ENCODE measurements at places on chromosomes 2 and 18. TPM values are rescaled to one million over a fixed set of nuclear protein-coding genes. Genes with fewer than 3 reads are reported as not detected.

DNA sequence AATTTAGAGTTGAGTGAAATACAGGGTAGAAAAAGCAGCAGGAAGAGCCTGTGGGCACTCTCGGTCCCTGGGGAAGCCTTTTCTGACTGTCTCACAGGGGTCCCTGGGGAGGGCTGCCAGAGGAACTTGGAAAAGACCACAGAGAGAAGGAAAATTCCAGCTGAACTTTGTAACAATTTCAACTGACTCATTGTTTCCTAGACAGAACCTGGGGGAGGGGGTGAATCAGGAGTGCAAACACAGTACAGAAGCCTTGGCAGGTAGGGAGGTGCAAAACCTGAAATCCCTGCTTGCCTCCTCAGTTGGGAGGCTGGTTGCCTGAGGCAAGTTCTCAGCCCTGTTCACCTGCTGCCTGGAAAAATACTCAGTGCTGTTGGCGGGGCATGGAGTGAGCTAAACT, 106.8 kb downstream of the GRB14 start:
- no peak for DNase-seq

GRCh38 chr2:164737612-164738081, 104.0 kb downstream of the COBLL1 start:
- peak; percentile 55 for DNase-seq

DNA sequence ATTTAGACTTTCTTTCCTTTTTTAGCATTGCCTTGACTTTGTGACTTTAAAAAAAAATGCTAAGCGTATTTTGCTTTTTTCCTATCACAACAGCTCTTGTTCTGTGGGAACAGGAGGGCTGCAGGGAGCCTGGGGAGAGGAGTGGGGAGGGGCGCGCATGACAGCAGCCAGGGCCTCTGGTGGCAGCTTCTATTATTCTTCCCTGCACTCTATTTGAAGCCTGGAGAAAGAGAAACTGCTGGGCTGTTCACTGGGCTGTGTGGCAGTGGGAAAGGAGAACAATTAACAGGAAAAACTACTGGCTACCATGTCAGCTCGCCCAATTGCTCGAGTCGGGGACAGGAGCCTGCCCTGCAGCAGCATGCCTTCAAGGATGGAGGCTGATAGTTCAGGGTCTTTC, 119.0 kb upstream of the ZBTB14 start:
- no peak for DNase-seq

DNA sequence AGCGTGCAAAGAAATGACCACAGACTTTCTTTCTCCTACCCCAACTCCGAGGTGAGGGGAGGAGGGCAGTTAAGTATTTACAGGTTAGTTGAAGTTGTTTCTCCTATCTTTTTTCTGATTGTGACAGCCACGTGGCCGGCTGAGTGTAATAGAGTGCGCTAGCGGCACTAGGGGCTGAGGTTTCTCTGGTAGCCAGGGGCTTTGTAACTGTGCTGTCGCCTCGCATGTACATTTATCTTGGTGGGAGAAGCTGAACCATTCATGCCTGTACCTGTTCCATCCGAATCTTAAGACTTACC, 214.1 kb upstream of the STON1 start:
- peak; percentile 26 for DNase-seq

TCF23 gene
- 0.62 TPM for polyA plus RNA-seq

DNA sequence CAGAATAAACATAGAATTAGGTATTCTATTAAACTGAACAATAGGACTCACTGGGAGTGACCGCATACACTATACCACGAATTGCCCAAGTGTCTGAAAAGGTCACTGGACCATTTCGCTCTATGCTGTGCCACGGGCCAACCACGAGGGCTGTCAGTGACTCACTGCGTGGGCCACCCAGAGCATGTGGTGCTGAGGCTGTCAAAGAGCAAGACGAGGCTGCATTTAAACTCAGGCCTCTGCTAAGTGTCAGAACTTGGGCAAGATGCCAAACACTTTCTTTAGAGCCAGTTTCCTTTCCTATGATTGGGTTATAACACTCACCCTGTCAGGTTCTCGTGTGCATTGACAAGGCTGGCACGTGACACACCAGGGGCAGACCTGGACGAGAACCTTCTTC, 97.5 kb downstream of the SH3YL1 start:
- no peak for DNase-seq

DNA sequence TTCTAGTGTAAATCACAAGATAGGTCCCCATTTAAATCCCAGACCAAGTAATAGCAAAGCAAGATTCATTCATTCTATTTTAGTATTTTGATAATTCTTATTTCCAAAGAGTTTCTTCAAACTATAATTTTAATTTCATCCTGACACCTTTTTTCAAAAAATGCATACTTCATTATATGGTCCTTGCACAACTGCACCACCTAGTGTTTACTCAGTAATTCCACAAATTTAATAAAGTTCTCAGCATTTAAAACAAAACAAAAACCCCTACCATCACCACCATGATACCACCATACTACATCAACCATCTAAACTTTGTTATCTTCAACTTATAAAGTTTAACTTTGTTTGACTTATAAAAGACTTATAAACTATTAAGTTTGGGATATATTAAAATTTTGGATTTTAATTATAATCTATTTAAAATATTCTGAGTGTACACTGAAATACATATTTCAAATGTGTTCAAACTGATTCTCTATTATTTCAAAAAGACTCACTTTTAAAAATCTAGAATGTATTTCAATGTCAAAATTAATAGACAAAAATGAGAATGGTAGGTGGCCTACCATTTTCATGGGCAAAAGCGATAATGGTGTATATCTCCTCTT, 44.2 kb downstream of the WDPCP start:
- DNase-seq: no peak

ALPP gene
- polyA plus RNA-seq: not detected

DNA sequence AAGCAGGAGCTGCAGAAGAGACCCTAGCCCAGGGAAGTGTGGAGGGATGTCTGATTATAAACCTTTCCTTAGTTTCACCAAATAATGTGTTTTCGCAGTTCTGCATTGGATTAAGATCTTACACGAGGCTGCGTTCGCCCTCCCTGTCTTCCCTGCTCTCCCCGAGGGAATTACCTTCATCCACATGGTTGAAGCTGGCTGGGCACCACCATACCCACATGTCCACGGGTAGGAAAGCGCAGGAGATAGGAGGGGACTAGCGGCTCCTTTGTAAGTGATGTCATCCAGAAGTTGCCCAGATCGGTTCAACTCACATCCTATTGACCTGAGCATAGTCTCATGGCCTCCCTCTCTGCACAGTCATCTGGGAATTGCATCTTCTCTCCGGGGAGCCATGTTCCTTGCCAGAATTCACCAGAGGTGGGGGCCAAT, 1.1 kb downstream of the TTL start:
- DNase-seq: no peak

- DNase-seq: no peak
These were observed 9.1 kb upstream of the ARID5A start for GRCh38 chr2:96527286-96528005.

- no peak for DNase-seq
These were observed 680 bp downstream of the CTDSP1 start for GRCh38 chr2:218400167-218400929.

RGPD3 gene
- polyA plus RNA-seq: 0.49 TPM

DNA sequence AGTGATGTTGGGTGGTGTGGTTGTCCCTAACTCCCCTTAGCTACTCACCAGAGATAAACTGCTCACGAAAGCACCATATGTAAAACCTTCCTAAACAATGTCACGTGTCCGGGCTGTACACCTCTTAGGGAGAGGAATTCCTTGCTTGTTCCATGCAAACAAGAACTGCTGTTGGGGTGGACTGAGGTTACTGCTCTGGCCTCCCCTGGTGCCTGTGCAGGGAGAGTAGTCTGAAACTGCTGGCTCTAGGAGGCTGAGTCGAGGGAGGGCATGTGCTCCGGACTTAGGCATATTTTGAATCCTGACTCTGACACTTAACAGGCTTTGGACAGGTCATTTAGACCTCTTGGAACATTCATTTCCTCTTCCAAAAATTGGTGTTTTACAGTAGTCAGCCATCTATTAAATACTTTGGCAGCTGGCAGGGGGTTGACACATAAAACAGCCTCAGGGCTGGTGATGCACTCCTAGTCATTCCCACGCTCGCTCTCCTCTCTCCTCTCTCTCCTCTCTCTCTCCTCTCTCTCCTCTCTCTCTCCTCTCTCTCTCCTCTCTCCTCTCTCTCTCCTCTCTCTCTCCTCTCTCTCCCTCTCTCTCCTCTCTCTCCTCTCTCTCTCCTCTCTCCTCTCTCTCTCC, 10.6 kb downstream of the THNSL2 start:
- no peak for DNase-seq

GRCh38 chr2:106104332-106105062, 89.6 kb downstream of the UXS1 start:
- DNase-seq: no peak

GRCh38 chr2:191151331-191151730, 537 bp upstream of the STAT4 start:
- no peak for DNase-seq

DNA sequence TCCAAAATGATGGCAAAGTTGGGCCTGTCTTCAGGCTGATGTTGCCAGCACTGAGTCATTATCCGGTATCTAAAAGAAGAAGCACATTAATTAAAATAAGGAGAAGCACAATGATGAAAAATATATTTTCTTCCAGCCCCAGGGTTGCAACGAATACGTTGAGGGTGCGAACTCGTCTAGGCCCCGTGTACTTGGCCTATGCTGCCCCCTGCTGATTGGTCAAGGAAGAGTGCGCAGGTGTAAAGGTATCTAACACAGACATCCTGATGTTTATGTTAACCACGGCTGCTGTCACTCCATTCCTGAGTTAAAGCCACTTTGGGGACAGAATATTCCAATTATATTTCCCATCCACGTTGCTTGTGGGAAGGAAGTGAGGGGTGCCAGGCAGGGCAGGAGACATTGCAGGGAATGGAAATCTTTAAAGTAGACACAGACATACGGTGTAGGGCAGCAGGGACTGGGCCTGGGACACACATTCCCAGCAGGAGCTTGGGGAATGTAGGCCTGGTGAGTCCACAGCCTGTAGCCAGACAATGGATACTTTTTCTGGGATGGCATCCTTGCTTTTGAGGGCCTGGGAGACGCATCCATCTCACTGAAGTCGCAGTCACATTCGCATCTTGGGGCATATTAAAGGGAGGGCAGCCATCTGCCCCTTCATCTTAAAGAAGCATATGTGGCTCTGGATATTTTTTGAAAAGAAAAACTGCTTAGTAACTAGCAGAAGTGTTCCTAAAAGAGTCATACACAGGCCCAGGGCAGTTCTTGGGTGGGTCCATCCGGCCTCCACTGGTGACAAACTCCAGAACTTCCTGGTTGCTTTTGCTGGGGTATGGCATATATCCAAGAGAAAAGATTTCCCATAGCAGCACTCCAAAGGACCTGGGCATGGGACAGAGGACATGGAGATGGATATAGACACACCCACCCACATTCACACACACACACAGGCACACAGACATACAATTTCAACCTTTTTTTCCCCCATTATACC, 81.9 kb downstream of the CLIP4 start:
- DNase-seq: peak; percentile 52

Measured in renal cortex interstitium (tissue), 15 donors.